GM04503 (cell line): ENCODE measurements at places on chromosomes 5 and 9.
A peak's percentile ranks its signal among the peaks of the same experiment; 100 is the strongest.

DNA sequence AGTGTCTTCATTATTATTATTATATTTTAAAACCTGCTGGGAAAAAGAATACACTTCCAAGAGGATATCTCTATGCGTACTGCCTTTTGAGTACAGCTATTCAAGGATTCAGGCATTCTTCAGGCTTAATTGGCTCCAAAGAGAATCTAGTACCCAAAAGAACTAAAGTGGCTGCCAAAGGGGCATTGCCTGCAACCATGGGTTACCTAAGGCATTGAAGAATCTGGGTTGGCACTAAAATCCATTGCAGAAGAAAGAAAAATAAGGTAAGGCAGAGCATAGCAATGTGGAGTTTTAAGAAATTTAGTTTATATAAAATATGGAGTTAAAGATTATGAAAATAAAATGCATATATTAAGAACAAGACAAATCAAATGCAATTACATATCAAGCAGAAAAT, 223.5 kb downstream of the TMEM161B start:
- DNase-seq: no peak

DNA sequence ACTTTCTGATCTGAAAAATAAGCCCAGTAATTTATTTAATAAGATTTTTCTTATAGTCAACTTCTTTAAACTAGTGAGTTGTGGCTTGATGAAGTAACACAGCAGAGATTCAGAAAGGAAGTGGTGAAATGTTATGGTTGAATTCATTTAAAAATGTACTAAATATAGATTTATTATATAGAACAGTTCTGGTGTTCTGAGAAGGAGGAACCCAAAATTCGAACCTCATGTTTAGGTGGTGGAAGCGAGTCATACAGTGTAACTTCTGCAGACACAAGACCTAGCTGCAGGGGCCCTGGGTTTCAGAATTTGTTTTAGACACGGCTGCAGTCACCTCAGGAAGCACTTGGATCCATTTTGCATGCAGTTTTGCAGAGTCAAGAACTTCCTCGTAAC, 188.2 kb downstream of the TRIO start:
- no peak for DNase-seq

DNA sequence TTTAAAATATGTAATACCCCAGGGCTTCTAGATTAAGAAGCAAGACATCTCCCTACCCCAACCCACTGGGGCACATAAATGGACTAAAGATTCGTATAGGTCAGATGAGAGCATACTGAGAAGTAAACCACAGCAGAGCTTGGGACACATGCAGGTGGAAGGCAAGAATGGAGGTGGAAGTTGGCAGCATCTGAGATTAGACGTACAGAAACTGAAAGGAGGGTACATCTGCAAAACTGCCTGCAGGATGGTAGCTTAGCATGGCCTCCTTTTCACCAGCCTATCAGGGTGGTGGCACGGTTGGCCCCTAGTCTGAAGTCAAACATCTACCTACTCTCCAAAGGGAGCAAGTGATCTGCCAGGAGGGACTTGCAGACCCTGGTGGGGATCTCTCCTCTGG, 181.8 kb downstream of the TSSK1B start:
- no peak for DNase-seq

- no peak for DNase-seq
Observed at GRCh38 chr9:21317956-21318923, 13.1 kb upstream of the IFNA5 start.

DNA sequence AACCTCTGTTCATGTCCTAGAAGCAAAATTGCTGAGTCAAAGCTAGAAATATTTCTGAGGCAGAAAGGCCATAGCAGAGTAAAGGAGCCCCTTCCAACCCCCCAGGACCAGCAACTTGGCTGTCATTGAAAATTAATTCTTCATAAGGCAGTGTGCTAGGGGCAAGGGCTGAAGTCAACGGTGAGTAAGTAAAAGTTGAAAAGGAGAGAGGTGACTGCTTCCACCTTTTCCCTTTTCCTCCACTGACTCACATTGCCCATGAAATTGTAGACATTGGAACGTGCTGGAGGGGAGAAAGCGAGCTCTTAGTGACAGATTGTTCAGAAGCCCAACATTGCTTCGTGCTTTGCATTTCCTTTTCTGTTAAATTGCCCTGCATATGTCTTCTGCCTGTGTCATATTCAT, 19.1 kb downstream of the GLRA1 start:
- no peak for DNase-seq

GRCh38 chr5:72108202-72109061, 1.2 kb downstream of the MAP1B start:
- DNase-seq: no peak

- no peak for DNase-seq
Observed at GRCh38 chr5:126656401-126657007, 55.8 kb downstream of the PHAX start.

GRCh38 chr5:51479840-51480239, 96.6 kb downstream of the ISL1 start:
- no peak for DNase-seq

DNA sequence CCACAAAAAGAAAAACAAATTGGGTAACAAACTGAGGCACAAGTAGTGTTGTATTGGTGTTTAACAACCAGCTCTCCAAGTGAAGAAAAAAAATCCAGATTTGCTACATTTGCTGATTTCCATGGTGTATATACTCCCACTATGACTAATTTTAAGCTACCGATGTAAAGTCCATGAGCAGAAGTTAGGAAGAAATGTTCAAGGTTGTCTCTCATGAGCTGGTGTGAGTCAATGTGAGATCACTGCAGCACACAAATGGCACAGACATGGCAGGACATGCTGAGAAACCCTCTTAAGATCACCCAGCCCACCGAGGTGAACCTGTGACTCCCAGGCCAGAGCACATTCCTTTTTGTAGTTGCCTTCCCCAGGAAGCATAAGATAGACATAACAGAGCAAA, 36.2 kb downstream of the SLC44A1 start:
- no peak for DNase-seq

- no peak for DNase-seq
Observed at GRCh38 chr9:69342769-69343168, 17.8 kb downstream of the ENTREP1 start.

- no peak for DNase-seq
Observed at GRCh38 chr5:76479281-76479680, 76.2 kb downstream of the IQGAP2 start.

GRCh38 chr9:16690628-16691027, 179.8 kb downstream of the BNC2 start:
- DNase-seq: no peak

DNA sequence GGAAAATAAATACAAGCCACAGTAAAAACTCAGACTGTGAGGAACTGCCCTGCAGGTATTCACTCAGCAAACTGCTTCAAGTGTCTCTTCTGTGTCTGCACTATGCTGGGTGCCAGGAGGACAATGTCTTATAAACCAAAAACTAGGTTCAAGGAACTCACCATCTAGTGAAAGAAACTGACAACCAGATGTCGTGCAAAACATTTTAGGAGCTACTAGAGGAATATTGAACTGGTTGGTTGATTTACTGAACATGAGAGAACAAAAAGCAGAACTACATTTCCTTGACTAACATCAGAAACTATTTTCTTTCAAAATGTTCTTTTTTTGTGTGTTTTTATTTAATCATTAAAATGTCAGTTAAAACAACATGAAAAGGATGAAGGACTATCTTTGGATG, 35.2 kb downstream of the ZNF366 start:
- DNase-seq: no peak

DNA sequence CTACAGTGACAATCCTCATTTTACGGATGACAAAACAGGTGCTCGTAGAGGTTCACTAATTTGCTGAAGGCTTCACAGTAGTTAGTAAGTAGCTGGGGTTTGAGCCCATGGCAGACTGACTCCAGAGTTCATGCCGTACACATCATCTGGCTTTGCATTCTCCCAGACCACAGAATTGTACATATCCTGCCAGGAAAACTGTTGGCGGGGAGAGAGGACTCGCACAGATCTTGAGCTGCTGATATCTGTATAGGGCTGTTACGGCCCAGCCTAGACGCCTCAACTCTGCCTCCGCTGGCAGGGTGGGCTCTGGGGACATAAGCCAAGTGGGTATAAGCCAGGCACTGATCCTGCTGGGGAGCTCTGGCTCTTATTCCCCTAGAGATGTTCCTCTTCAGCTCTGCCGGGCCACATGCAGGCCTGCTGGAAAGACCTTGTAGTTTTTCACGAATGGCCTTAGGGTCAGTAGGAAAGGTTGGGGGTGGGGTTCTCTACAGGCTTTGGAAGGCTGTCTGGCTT, 16.3 kb downstream of the LARP1 start:
- DNase-seq: peak; percentile 67

DNA sequence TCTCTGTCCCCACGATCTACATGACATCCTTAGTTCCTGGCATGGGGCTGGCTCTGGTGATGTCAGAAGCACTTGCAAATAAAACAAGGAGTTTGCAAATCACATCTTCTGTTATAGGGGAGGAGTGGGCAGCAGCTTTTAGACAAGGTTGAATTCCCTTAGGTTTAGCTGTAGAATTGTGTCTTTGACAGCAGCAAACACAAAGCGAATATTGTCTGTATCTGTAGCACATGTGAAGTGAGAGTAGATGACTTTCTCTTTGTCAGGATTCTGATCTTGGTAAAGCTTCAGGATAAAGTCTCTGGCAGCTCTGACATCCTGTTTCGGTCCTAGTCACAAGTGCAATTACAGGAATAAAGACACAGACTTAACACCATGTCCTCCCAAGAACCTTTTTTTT, 224.3 kb downstream of the GNA14 start:
- no peak for DNase-seq

DNA sequence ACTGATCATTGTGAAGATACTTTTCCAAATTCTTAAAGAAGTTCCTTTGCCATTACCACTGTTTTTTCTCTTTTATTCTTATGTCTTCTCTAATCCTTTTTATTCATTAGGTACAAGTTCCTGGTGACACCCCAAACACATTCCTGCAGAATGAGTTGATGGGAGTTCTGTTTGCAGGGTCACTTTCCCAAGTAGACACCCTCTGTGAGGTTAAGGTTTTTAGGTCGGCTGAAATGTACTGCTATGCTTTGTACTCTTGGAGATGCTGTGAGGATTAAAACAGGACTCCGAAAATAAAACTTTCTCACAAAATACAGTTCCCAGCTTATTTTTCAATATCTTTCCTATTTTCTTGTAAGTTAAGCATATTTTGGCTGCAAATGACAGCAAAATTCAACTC, 143.3 kb upstream of the TLE4 start:
- DNase-seq: no peak

GRCh38 chr9:35172878-35173277, 11.1 kb downstream of the UNC13B start:
- no peak for DNase-seq
